ENCODE measurements at places on chromosomes 6 and 20.

- DNase-seq = no peak
Measured at GRCh38 chr6:36766399-36766945, 68.8 kb downstream of the RAB44 start.

DNA sequence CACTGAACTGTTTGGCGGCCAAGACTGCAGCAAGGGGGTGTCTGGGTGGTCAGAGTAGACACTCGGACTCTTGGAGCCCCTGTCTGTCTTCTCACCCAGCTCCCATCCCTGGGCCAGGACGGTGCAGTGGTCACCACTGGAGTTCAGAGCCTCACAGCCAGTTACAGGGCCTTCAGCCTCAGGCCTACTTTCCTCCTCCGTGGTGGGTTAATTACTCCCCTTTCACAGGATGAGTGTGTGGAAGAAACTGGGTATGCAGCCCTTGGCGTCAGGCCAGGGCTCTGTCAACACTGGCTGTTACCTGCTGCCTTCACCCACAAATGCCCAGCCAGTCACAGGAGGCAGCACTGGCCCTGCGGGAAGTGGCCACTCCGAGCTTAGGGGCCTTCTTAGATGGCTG is 1.8 kb upstream of the YTHDF1 start:
- no peak for DNase-seq

DNA sequence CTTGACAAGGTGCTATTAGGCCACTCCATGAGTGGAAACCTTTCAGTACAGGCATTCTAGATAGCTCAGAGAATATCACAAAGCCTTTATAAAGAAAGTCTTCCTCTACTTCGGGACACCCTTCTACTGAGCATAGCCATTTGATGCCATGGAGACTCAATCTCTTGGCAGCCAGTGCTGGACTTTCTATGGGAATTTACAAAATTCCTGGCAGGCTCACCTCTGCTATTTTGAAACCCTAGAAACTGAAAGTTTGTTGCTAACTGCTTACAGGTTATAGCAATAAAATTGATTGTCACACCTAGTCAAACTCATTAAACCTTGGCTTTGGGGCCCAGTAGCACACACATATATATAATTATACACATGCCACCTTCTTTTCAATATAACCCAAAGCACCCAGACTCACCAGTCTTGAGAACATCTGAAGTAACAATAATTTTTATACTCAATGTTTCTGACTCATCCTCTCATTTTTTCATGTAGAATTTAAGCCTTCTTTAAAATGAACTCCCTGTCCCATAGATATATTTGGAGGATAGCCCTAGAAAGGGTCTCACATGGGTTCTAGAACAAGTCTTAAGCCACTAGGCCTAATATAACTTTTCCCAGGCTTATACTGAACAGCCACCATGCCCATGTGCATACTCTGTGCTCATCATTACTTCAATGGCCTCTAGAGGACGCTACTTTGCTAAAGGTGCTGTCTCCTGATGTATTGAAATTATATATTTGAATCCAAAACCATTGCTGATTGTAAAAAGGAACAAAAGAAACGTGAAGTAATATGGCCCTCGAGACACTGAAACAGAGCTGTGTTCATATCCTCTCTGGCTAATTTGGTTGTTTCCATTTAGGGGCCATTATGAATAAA is 368.1 kb upstream of the MARCKS start:
- DNase-seq = no peak

GRCh38 chr6:137117581-137117980 is 55.9 kb downstream of the IL22RA2 start:
- no peak for DNase-seq

DNA sequence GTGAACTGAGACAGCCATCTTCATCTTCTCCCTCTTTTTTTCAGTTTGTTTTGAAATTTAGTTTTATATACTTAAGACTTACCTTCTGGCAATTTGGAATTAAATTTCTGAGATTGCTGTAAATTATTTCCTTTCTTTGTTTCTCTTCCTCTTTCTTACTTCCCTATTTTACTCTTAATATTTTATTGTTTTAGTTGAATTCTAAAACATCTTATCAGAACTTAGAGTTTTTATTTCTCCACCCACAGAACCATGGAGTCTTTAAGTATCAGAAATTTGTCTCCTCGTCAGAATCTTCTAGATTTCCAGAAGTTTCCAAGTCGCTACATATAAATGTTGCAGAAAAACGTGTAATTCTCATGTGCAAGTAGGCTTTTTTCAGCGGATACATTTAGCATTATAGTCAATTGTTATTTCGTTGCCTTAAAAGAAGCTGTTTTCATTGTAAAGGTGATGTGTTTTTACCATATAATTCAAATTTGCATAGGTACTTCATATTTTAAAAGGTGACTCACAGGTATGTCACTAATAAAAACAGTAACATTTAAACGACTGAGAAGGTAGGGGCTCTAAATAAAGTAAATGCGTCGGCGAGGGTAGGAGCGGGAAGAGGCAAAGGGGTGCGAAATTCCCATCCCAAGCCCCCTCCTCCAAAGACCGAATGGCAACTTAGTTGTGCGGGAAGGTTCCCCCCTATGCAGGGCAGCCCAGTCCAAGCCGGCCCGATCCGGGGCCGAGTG is 866 bp upstream of the MYO6 start:
- no peak for DNase-seq

GRCh38 chr20:20203784-20204183 is 151.5 kb downstream of the CFAP61 start:
- DNase-seq = no peak

DNA sequence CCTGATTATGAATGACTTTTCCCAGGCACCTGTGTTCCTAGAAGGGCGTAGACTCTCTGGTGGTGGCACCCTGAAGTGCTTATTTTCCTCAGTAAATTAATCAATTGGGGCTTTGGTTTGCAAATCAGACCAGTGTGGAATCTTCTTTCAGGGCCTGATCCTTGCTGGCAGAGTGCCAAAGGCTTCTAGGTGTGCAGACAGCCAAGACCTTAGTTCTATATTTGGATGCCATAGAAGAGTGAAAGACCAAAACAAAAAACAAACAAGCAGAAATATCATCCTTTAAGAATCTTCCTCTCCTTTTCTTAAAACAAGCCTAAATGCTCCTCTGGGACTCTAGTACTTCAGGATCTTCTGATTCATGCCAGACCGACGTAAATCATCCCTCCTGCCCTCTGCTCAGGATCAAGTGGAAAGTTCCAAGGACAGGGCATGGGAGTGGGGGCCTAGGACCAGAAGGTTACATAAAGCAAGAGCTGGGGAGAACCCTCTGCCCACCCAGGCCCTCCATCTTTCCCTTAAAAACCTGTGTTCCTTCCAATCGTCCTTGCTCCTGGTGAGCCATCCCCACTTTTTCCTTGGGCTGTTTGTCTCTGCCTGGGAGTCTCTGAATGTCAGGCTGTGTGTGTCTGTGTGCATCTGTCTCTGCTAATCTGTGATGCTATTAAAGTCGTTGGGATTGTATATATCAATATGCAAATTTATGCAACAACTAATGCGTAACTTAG is 70.5 kb upstream of the MYLIP start:
- no peak for DNase-seq

DNA sequence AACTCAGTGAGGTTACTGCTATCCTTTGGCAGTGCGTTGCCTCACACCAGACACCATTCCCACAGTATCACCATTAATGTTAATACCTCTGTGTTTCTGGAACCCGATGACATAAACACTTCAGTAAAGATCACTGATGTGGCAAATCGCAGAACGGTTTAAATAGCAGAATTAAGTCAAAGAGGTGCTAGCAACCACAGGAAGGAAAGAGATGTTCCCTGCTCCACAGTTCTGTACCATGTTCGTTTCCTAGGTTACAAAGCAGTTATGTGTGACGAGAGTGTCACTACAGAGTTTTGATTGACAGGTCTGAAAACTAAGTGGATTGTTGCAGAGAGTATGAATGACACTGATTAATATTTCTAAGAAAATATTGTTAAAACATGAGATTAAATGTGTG is 272.3 kb downstream of the KHDRBS2 start:
- no peak for DNase-seq

GRCh38 chr6:33199687-33200218 is 712 bp downstream of the RXRB start:
- peak; percentile 38 for DNase-seq

DNA sequence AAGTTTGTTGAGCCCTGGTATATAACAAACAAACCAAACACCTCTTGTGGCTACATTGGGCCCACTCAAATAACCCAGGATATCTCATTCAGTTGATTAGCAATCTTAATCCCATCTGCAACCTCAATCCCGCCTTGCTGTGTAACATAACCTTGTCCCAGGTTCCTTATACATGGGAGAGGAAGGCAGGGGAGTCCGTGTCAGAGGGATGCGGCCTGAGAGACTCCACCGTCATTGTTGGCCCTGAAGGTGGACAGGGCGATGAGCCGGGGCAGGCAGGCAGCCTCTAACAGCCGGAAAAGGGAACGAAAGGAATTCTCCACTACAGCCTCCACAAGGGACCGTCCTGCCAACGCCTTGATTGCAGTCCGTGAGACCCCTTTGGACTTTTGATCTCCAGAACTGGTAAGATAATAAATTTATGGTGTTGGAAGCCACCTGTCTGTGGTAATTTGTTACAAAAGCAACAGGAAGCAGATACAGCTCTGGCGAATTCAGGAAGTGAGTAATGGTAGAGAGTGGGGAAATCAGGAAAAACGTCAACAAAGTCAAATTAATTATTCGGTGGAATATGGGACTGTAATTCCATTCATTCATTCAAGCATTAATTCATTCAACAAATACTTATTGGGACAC is 124.5 kb upstream of the SALL4 start:
- DNase-seq = no peak

GRCh38 chr6:133300896-133301295 is 59.7 kb downstream of the EYA4 start:
- DNase-seq = no peak

- DNase-seq = no peak
Measured at GRCh38 chr6:63677282-63677681, 41.7 kb downstream of the PHF3 start.

DNA sequence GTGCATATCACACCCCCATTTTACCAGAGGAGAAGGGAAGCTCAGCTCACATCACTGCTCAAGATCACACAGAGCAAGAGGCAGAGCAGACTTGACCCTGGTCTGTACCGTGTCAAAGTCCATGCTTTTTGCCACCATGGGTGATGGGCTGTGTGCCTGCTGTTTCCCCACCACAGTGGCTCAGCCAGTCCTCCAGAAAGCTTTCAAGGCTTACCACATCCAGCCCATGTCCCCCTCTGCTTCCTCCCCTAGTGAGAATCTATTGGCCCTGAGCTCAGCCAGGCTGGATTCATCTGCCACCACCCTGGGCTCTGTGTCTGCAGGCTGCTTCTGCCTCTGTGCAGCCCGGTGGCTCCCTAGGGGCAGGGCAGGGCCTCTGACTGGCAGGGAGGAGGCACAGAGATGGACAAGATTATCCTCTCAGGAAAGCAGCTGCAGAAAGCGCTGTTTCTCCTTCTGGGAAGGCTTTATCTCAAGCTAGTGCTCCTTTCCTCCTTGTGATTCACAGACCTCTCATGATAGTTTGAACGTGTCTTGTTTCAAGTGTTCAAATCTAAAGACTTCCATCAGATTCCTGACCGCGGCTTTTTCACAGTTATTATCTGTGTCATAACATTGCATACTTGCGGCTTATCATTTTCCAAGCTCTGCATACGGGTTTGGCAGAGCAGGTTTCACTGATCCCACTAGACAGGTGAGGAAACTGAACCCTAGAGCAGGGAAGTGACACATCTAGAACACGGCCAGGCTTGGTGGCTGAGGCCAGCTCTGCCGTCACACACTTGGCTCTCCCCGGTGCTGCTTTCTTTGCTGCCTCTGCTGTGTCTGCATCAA is 37.4 kb downstream of the VEGFA start:
- DNase-seq = no peak

DNA sequence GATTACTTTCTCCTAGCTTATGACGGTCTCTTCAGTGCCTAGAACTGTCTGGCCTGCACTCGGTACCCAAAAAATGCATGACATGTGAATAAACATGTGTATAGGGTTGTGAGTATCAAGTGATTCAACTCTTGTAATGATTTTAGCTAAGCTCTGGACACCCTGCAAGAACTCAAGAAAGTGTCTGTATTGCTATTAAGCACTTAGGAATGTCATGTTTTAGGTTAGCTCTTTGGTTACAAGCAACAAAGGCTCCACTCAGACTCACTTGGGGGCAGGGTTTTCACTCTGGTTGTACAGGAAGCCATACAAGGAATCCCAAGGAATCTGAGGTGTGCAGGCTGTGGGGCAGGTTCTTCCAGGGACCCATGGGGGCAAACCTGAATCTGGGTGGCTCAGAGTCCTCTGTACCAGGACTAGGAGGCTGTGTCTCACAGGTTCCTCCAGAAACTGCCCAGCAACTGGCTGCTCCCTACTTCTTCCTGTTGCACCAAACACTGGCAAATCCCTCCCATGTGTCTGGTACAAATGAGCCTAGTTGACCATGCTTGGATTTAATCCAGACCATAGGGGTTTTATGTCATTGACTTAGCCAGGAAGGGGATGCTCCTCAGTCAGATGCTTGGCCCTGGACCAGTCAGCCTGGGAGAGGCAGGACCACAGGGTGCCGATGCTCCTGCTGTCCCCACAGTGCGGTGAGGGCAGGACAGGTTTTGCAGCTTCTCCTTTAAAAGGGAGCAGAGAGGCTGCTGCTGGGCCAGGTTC is 77.9 kb upstream of the CDH4 start:
- DNase-seq = no peak

GRCh38 chr6:133890711-133891148 is 1.8 kb downstream of the TCF21 start:
- no peak for DNase-seq

DNA sequence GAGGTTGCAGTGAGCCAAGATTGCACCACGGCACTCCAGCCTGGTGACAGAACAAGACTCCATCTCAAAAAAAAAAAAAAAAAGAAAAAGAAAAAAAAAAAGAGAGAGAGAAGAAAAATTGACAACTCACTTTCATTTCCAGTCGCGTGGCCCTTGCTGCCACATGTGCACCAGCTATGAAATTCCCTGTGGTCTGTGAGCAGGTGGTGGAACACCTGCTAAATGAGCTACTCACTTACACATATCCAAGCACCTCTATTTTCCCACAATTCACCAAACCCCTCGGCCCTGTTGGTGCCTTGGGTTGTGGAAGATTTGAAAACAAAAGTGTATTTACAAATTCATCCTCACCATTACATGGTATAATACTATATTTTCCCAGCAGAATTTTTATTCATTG is 105.2 kb upstream of the ASF1A start:
- DNase-seq = no peak

- DNase-seq = no peak
Measured at GRCh38 chr20:57315976-57316480, 13.6 kb upstream of the SPO11 start.
